ENCODE measurements at places on chromosomes 3 and 15. TPM values are rescaled to one million over a fixed set of nuclear protein-coding genes. Genes with fewer than 3 reads are reported as not detected.

- no peaks in the 10 kb centered on the region for H3K27me3 ChIP-seq
- no peaks in the 10 kb centered on the region for H3K4me1 ChIP-seq
- H3K27ac ChIP-seq: no peak overlapping the region
- H3K4me3 ChIP-seq: no peak overlapping the region
- DNase-seq: no peak
These were observed 10.8 kb downstream of the CTSH start for GRCh38 chr15:78933823-78934654.

DNA sequence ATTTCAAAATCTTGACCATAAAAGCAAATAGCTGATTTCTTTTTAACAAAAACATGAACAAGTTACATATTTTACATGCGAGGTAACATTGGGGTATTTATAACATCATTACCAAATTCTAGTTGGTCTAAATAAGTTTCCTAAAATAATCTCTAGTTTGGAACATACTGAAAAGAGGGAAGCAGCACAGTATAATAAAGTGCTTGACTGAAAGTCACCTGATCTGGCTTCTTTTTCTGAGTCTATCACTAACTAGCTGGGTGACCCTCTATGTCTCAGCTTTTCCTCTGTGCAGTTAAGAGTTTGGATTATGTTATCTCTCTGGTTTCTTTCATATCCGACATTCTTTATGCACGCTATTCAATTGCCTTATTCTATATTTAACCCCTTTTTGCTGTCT lies 19.8 kb upstream of the CNTN4 start:
- H3K4me1 ChIP-seq: no peaks in the 10 kb centered on the region
- no peaks in the 10 kb centered on the region for H3K27me3 ChIP-seq
- no peak for DNase-seq
- H3K27ac ChIP-seq: no peak overlapping the region
- H3K4me3 ChIP-seq: no peak overlapping the region
- H3K36me3 ChIP-seq: no peaks in the 10 kb centered on the region

GRCh38 chr15:52804526-52805081 lies 14.5 kb upstream of the ONECUT1 start:
- H3K27me3 ChIP-seq: peaks cover 100% of the 10 kb centered on the region
- H3K27ac ChIP-seq: no peak overlapping the region
- peaks cover 23% of the 10 kb centered on the region for H3K4me1 ChIP-seq
- H3K36me3 ChIP-seq: no peaks in the 10 kb centered on the region

- H3K4me1 ChIP-seq: peaks cover 8% of the 10 kb centered on the region
- no peak overlapping the region for H3K4me3 ChIP-seq
- no peaks in the 10 kb centered on the region for H3K27me3 ChIP-seq
- DNase-seq: no peak
- H3K36me3 ChIP-seq: no peaks in the 10 kb centered on the region
- H3K27ac ChIP-seq: no peak overlapping the region
These were observed 131.1 kb upstream of the BFSP2 start for GRCh38 chr3:133268726-133269134.

DNA sequence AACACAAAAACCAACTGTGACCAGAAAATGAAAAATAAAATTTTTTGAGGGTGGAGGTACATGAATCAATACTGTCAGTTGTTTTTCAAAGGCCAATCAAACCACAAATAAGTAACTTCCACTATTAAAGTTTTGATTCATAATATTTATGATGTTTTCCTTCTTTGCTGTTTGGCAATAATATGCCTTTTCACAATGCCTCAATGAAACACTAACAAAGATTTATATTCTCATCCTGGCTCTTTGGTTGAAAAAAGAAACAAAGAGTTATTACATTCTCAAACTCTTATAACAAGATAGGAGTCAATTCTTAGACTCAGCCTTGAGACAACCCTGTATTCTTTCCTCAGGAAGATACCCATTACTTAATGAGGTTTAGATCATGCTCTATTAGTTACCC lies 63.1 kb downstream of the C3orf70 start:
- DNase-seq: no peak
- no peaks in the 10 kb centered on the region for H3K27me3 ChIP-seq
- no peaks in the 10 kb centered on the region for H3K4me1 ChIP-seq
- H3K4me3 ChIP-seq: no peak overlapping the region
- no peak overlapping the region for H3K27ac ChIP-seq

DNA sequence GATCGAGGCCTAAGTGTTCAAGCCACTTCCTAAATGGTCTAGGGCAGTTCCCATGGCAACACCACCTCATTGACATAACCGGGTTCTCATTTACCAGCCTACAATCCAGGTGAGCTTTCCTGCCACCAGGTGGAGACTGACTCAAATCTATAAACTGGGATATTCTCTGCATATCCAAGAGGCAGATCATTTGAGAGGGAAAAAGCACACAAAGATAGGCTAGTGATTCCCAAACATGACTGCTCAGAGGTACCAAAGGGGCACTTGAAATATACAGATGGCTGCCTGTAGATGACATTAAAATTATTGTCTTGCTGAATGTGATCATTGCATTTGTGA lies 141.3 kb upstream of the PROK2 start:
- no peak overlapping the region for H3K27ac ChIP-seq
- H3K4me3 ChIP-seq: no peak overlapping the region
- H3K27me3 ChIP-seq: no peaks in the 10 kb centered on the region
- no peaks in the 10 kb centered on the region for H3K36me3 ChIP-seq

GRCh38 chr3:99833617-99834205 lies 16.0 kb downstream of the CMSS1 start:
- no peaks in the 10 kb centered on the region for H3K27me3 ChIP-seq
- no peak overlapping the region for H3K27ac ChIP-seq
- DNase-seq: no peak
- H3K4me1 ChIP-seq: peaks cover 9% of the 10 kb centered on the region
- no peaks in the 10 kb centered on the region for H3K36me3 ChIP-seq

DNA sequence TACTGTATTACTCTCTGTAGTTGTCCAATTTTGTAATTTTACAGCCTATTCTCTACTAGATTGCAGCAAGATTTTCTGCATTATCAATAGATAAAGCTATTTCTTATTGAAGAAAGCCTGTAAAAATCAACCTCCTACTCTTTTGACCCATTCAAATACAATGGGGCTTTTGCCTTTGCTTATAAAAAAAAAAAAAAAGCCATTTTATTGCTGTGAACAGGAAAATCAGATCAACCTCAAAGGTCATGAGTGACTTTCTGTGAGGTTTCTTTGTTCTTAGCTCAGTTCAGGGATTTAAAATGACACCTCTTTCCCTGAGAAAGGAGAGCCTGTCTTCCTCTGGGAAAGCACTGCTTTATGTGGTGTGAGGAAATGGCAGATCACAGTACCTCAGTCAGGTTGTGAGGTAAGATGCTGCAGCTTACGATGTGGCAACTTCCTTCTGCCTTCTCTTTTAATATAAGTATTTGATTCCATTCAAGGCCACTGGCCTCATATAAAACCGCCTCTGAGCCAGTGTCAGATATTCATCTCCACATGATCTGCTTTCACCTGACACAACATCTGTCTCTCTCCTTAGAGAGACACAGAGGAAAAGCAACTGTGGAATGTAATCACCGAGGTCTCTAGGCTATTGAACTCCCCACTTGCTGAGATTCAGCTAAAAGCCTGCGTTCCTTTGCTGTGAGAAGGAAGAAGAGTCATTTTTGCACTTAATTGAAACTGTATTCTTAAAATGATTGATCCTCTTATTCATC lies 161.5 kb upstream of the MB21D2 start:
- DNase-seq: peak; percentile 33
- H3K4me3 ChIP-seq: no peak overlapping the region
- H3K4me1 ChIP-seq: peaks cover 16% of the 10 kb centered on the region

- no peaks in the 10 kb centered on the region for H3K36me3 ChIP-seq
- no peak overlapping the region for H3K4me3 ChIP-seq
- DNase-seq: no peak
- no peak overlapping the region for H3K27ac ChIP-seq
- H3K27me3 ChIP-seq: no peaks in the 10 kb centered on the region
These were observed 62.1 kb upstream of the CRBN start for GRCh38 chr3:3241596-3241995.

- no peaks in the 10 kb centered on the region for H3K27me3 ChIP-seq
- no peak overlapping the region for H3K4me3 ChIP-seq
- no peaks in the 10 kb centered on the region for H3K36me3 ChIP-seq
- no peak for DNase-seq
These were observed 145.9 kb downstream of the MEIS2 start for GRCh38 chr15:36954486-36954885.

DNA sequence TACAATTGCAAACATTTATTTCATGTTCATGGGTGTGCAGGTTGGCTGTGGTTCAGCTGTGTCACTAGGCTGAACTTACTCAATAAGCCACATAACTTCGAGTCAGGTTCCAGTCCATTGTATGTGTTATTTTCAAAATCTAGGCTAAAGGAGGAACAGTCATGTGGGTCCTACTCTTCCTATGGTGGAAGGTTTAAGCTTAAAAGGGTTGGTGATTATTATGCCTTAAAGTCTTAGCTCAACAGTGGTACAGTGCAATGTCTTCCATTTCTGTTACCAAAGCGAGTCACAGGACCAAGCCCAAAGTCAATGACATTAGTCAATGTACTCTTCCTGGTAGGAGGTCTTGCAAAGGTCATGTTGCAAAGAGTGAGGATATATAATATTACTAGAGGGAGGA lies 78.2 kb downstream of the ATG7 start:
- no peak for DNase-seq
- no peaks in the 10 kb centered on the region for H3K36me3 ChIP-seq
- H3K4me1 ChIP-seq: no peaks in the 10 kb centered on the region
- H3K27me3 ChIP-seq: no peaks in the 10 kb centered on the region
- no peak overlapping the region for H3K27ac ChIP-seq

GRCh38 chr3:3448468-3448867 lies 269.0 kb upstream of the CRBN start:
- H3K27me3 ChIP-seq: no peaks in the 10 kb centered on the region
- H3K4me3 ChIP-seq: no peak overlapping the region
- no peaks in the 10 kb centered on the region for H3K36me3 ChIP-seq
- H3K27ac ChIP-seq: no peak overlapping the region

DNA sequence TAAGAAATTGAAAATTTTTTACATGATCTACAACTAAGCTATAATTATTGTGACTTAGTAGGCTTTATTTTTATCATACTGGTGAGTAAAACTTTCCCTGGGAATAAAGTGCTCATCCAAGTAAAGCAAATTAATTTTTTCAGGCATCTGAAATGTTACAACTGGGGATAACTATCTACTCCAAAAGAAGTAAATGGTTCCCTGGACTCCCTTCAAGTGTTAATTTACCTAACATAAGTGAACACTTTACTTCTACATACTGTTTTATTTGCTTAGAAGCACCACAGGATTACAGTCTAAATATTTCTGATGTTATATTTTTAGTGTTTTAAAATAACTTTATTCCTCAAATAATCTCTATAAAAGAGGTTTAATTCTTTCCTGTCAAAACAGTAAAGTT lies 57.8 kb downstream of the IFT57 start:
- no peak overlapping the region for H3K4me3 ChIP-seq
- DNase-seq: no peak
- no peaks in the 10 kb centered on the region for H3K27me3 ChIP-seq
- H3K36me3 ChIP-seq: peaks cover 13% of the 10 kb centered on the region
- H3K4me1 ChIP-seq: no peaks in the 10 kb centered on the region

DNA sequence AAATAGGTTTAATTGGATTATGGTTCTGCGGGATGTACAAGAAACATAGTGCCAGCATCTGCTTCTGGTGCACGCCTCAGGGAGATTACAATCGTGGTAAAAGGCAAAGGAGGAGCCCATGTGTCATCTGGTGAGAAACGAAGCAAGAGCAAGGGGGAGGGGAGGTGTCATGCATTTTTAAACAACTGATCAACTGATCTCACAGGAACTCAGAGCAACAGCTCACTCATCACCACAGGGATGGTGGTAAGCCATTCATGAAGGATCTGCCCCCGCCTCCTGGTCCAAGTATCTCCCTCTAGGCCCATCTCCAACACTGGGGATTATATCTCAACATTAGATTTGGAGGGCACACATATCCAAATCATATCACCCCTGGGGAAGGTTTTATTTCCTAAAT lies 42.1 kb upstream of the FGF7 start:
- H3K4me1 ChIP-seq: peaks cover 23% of the 10 kb centered on the region
- no peaks in the 10 kb centered on the region for H3K27me3 ChIP-seq
- peak; percentile 53 for DNase-seq
- H3K27ac ChIP-seq: no peak overlapping the region
- no peak overlapping the region for H3K4me3 ChIP-seq

DNA sequence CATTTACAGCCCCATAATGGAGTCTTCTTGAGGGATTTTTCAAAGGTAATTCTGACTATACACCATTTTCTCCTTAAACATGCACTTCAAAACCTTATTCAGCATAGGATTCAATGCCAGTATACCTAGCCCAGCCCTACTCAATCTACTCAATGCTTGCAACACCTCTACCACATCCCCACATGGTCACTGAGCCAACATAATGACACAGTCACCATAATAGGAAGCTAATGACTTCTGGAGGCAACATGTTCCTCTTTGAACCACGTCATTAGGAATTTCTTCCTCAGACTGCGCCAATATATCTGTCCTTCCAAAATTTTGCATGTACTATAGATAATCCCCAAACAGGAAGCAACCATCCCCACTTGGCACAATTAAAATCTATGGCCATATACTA lies 153.9 kb upstream of the SETMAR start:
- DNase-seq: no peak
- H3K4me3 ChIP-seq: no peak overlapping the region
- no peaks in the 10 kb centered on the region for H3K4me1 ChIP-seq

- DNase-seq: no peak
- H3K27ac ChIP-seq: no peak overlapping the region
- no peaks in the 10 kb centered on the region for H3K36me3 ChIP-seq
- H3K27me3 ChIP-seq: peaks cover 22% of the 10 kb centered on the region
- peaks cover 8% of the 10 kb centered on the region for H3K4me1 ChIP-seq
- no peak overlapping the region for H3K4me3 ChIP-seq
These were observed 2.4 kb upstream of the SKIC8 start for GRCh38 chr15:78301828-78302227.

- H3K27ac ChIP-seq: no peak overlapping the region
- no peaks in the 10 kb centered on the region for H3K27me3 ChIP-seq
- no peak for DNase-seq
- H3K4me1 ChIP-seq: peaks cover 16% of the 10 kb centered on the region
- H3K4me3 ChIP-seq: no peak overlapping the region
These were observed 180.3 kb downstream of the ABHD5 start for GRCh38 chr3:43870844-43871626.

DNA sequence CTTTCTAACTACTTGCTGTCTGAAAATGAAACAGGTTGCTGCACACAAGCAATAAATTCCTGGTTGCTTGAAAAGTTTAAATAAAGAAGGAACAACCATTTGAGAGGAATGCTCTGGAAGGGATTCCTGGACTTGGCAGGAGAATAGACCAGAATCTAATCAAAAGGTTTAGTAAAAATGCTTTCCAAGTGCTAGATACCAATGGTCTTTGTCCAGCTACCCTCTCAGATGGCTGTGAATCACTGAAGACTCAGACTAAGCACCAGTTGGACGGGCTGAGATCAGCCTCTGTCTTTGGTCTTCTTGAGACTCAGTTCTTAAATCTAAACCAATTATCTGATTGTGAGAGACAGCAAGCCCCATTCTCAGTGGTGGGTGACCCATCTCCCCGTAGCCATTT lies 27.7 kb upstream of the LPP start:
- H3K27me3 ChIP-seq: no peaks in the 10 kb centered on the region
- H3K4me3 ChIP-seq: no peak overlapping the region
- H3K36me3 ChIP-seq: no peaks in the 10 kb centered on the region

- DNase-seq: no peak
- H3K36me3 ChIP-seq: no peaks in the 10 kb centered on the region
- H3K4me3 ChIP-seq: no peak overlapping the region
- H3K27me3 ChIP-seq: no peaks in the 10 kb centered on the region
- no peak overlapping the region for H3K27ac ChIP-seq
These were observed 217.4 kb upstream of the ATP11B start for GRCh38 chr3:182575941-182576340.

GRCh38 chr15:40325188-40325587 lies 1.7 kb downstream of the INAFM2 start:
- H3K36me3 ChIP-seq: no peaks in the 10 kb centered on the region
- H3K4me3 ChIP-seq: peak overlapping the region; percentile 74
- DNase-seq: no peak
- H3K4me1 ChIP-seq: peaks cover 50% of the 10 kb centered on the region
- H3K27ac ChIP-seq: no peak overlapping the region

SIDT1 gene
- total RNA-seq: not detected

ZNF80 gene
- total RNA-seq: not detected

DOCK3 gene
- 11.1 TPM for total RNA-seq

All from neural progenitor cell (in vitro differentiated cells).